AG08396 (cell line): ENCODE measurements at places on chromosomes 3 and 15.

DNA sequence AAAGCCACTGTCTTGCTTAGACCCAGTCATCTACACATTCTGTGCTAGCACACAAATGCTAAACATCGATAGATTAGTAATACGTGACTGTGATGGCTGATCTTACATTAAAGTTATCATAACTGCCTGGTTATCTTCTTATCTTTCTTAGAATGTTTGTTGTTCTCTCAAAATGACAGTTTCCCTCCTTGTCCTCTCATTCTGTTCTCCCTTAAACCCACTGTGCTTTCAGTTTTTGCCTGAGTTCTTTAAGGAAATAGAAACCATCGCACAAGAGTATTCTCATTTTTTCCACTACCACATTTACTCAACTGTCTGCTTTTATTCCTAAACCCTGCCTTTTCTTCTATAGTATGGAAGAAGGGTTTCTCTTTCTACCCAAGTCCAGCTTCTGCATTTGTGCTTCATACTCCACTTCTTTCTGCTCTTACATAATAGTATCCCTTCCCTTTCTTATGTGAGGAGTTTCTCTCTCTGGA is 17.1 kb downstream of the STX19 start:
- no peak for DNase-seq

GRCh38 chr3:40200692-40201316 is 108.7 kb upstream of the EIF1B start:
- DNase-seq = no peak

- peak; percentile 36 for DNase-seq
Measured at GRCh38 chr15:101359365-101359947, 64.4 kb upstream of the SNRPA1 start.

- no peak for DNase-seq
Measured at GRCh38 chr3:114466251-114466650, 172.4 kb downstream of the TIGIT start.

- DNase-seq = no peak
Measured at GRCh38 chr15:42156243-42156922, at the start of gene PLA2G4F. PLA2G4F (minus strand) TSS chr15:42156636; CDS start chr15:42156549, 87 bp downstream.
